ENCODE measurements at places on chromosomes 2 and 18.
A peak's percentile ranks its signal among the peaks of the same experiment; 100 is the strongest.

GRCh38 chr2:37586663-37587317, 84.7 kb downstream of the CDC42EP3 start:
- DNase-seq = no peak

- DNase-seq = no peak
Observed at GRCh38 chr2:57370882-57371585, 675.6 kb upstream of the VRK2 start.

DNA sequence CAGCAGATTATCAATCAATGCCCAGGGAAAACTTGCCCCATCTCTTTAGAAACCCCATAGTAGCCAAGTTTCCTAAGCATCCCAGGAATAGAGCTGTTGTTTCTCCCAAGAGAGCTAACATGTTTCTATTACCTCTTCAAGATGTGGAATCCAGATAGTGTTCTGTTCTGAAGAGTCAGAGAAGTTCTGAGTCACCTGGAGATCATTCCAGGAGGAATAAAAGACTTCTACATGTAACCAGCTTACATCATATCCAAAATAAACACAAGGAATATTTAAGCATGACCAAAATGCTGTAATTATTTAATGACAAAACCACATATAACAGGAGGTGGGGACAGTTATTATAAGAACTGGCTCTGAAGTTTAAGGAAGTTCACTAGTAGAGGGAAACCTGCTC, 51.0 kb upstream of the GORASP2 start:
- no peak for DNase-seq

DNA sequence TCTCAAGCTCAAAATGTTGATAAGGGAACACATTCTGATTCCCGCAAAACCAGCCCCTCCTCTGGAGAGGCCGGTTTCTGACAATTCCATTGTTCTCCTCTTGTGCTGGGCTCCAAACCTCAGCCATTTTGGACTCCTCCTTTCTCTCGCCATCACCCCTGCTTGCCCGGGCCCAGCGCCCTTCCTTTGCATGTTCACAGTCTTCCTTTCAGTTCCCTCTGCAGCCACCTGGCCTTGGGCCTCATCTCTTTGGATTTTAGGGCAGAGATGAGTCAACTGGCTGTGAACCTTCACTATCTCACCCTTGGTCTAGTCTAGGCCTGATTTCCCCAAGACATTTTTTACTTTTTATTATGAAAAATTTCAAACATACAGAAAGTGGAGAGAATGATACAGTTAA, 155.9 kb upstream of the MAP3K20 start:
- DNase-seq = no peak

- peak; percentile 81 for DNase-seq
Observed at GRCh38 chr2:40242315-40242714, 209.6 kb downstream of the SLC8A1 start.

DNA sequence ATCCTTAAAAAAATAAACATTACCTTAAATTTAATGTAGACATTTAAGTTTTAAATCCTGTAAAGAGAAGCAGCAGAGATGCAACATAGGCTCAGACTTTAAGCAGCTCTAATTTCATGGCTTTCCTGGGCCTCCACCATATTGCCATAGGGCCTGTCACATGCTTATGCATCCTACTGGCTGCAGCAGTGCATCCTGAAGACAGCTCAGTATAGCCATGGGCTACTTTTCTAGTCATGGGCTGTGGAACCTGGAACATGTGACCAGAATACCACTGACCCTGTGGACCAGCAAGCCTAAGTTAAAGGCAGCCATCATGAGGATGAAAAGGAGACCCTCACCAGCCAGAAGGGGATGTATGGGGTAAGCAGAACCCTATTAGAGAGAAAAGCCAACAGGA, 10.7 kb downstream of the RMP24 start:
- DNase-seq = no peak

GRCh38 chr18:76461692-76462325, 33.2 kb downstream of the ZNF516 start:
- DNase-seq = no peak

- no peak for DNase-seq
Observed at GRCh38 chr2:157897106-157897971, 21.2 kb upstream of the ACVR1 start.

All from NCI-H1930 (cell line).